ENCODE measurements at places on chromosomes 3 and 15.

GRCh38 chr3:53803124-53803815 lies 42.9 kb downstream of the CHDH start:
- no peak for DNase-seq

DNA sequence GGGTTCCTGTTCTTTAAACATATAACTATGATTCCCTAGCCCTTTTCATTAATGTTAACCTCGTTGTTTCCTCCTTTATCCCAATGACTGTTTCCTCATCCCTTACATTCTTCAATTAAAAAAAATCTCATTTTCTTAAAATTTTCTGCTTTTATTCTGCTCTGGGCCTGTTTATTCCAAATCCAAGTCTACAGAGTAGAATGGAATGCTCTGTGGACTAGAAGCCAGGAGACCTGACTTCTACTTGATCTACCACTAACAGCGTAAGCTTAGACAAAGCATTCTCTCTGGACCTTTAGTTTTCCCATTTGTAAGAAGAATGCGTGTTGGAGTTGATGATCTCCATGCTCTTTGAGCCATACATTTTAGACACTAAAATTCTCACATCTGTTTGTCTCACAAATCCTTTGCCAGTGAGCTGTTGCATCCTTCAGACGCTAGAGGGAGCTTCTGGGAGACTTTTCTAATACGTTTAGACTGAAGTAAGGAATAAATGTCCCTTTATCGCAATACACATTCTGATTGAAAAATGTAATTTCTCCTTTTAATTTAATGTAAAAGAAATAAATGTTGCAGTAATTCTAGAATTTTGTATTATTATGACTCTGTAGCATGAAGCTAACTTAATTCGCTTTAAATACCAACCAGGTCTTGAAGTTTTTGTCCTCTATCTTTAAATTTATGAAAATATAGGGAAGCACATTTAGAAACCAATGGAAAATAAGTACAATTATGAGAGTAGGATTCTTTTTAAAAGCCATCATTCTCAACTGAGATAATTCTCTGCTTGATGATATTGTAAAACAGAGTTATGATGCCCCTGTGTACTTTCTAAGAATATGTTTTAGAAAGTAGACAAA lies 21.7 kb upstream of the GMNC start:
- DNase-seq: peak; percentile 60

- no peak for DNase-seq
Observed at GRCh38 chr15:50127255-50127777, 8.3 kb upstream of the ATP8B4 start.

GRCh38 chr15:68603216-68603595 lies 24.4 kb downstream of the CORO2B start:
- DNase-seq: no peak

DNA sequence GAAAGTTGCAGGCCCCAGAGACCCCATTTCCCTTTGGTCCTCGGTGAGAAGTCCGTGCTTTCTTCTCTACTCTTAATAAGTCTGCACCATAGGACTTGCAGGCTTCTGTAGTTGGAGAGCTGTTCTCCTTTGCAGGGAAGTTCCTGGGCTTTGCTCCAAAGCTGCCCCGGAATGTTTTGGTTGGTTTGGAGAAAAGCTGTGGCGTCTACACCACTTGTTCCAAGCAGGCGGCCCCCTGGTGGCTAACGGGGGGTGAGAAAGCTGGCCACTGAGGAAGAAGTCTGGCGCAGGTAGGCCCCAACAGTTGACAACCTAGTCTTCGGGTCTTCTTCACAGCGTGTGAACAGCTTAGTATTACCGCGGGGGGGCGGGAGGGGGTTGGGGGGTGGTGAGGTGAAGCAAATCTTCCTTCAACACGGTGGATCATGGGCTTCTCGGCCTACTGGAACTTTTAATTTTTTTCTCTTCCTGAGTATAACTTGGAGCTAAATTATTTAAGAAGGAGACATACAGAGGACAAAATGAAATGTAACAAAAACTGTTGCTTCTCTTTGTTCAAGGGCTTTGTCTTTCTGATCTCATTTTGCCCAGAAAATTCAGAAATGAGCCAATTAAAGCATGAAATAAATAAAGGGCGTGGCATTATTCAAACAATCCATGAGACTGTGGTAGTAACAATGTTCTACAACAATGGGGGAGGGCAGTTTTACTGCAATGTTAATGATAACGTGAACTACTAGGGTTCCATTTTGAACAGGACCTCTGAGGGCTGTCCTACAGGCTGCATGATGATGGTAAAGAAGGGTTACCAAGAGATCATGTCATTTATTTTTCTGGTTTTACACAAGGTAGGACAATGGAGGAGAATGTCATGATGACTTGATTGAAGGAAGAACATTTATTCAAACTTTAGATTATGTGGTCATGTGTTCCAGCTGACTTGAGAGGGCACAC lies 2.2 kb upstream of the THRB start:
- no peak for DNase-seq

- peak; percentile 40 for DNase-seq
Observed at GRCh38 chr3:169966951-169967915, 626 bp downstream of the SEC62 start.

Data from activated CD4-positive, alpha-beta T cell treated with anti-CD3 and anti-CD28 coated beads, Interleukin-2, Interleukin-6, amounts not matched to agents 100 ng/mL and 50 ng/mL, durations not matched to agents 16 hours and 8 hours (primary cell).